ENCODE measurements at places on chromosomes 7 and 10.

DNA sequence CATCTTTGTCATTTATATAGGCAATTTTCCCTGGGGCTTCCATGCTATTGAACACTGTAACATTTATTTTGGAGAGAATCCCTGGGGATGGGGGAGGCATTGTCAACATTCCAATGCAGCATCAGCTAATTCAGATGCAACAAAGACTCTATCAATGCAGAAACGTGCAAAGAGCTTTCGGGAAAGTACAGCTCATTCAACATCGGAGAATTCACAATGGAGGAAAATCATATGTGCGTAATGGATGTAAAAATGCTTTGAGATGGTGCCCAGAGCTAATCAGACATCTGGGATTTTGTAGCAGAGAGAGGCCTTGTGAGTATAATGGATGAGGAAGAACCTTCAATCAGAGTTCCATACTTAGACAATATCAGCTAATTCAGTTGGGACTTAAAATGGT, 28.3 kb upstream of the FIS1 start:
- no peak for DNase-seq

DNA sequence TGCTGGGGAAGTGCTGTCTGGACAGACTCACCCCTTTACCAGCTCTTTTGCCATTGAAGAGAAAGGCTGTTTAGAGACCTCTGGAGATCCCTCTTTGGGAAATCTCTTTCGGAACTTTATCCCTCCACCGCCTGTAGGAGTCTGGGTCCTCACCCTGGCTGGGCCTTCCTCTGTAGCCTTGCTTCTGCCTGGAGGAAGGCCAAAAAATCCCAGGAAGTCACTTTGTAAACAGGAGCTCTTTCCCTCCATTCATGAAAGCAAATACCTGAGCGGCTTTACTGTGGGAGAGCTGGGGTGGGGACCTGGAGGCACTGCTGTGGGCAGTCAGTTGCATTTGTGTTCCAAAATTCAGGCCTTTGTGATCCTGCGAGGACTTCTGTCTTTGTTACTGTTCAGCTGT, 126.2 kb downstream of the KLF6 start:
- no peak for DNase-seq

DNA sequence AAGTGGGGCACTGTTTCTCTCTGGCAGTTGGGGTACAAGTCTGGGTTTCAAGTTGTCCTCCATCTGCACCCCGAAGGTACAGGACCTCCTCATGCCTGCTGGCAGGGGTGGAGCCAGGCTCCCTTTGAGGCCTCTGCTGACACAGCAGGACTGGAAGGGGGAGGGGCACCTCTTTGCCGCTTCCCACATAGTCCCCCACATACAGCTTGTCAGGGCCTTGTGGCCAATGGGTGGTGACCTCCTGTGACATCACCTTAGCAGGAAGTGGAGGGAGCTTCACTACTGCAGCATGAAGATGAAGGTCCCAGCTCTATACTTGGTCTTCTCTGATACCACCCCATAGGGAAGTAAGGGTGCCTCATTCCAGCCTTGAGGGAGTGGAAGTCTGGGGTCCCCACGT, 167.8 kb downstream of the RAMP3 start:
- no peak for DNase-seq

DNA sequence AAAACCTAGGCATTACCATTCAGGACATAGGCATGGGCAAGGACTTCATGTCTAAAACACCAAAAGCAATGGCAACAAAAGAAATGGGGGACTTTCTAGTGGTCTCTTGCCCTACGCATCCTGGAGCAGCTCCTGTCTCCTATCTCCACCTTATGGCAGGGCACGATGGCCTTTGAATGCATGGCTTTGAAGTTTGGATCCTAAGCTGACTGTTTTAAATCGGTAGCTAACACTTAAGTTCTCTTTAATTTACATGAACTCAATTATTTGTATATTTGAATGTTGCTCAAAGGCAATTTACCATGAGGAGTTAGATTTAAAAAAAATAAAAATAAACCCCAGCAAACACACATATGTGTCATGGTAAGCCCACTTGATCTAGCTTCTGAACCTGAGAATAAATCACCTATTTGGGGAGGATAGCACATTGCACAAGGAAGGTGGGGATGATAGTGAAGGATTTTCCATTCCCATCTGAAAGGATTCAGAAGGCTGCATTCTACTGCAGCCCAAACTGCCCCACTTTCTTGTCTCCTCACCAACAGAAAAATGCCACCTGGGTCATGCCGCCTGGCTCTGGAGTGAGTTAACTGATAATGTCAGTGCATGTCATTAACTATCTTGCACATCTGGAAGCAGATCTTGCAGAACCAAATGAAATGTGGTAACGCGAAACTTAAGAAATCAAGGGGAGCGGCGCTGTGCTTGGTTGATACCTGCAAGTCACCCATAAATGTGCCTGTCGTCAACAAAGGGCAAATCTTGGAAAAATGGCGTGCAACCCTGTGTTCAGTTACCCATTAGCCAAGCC, 12.4 kb downstream of the KLF6 start:
- DNase-seq = no peak

GRCh38 chr7:77426521-77427051, 10.4 kb upstream of the GSAP start:
- no peak for DNase-seq

GRCh38 chr7:151308256-151308655, 33.4 kb upstream of the NUB1 start:
- no peak for DNase-seq

DNA sequence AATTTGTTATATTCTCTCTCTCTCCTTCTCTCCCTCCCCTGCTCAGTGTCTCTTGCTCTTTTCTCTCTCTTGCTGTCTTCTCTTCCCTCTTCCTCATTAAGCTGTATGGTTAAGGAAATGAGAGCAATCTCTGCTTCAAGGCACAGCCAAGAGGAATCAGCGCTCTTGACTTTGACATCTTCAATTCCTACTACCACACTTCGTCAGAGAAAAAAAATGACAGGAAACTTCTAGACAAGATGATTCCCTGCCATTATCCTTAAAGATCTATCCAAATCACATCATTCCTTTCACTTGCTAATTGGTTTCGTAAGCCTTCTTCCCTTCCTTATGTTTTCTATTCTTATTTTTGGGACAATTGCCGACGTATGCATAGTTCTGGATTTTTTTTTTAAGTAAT, 425.0 kb downstream of the KCNMA1 start:
- no peak for DNase-seq

DNA sequence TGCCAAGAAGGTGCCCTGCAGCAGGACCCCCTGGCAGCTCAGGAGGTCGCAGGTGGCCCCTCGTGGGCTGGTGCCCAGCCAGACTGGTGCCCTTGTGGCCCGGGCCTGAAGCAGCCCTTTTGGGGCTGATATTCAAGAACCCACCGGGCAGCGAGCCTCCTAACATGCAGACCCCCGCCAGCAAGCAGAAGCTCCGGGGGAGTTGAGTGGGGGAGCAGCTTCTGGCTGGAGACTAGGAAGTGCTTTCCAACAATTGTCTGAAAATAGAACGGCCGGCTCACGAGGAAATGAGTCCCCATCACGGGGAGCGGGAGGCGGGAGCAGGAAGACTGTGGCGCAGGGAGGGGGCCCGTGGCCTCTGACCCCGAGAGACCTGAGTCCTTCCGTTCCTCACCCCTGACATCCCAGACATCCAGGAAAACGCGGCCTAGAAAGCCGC, 9.5 kb upstream of the INTS1 start:
- no peak for DNase-seq

GRCh38 chr7:114392686-114393085, 21.9 kb upstream of the FOXP2 start:
- DNase-seq = no peak

GRCh38 chr7:105748701-105749100, 127.7 kb downstream of the ATXN7L1 start:
- no peak for DNase-seq

DNA sequence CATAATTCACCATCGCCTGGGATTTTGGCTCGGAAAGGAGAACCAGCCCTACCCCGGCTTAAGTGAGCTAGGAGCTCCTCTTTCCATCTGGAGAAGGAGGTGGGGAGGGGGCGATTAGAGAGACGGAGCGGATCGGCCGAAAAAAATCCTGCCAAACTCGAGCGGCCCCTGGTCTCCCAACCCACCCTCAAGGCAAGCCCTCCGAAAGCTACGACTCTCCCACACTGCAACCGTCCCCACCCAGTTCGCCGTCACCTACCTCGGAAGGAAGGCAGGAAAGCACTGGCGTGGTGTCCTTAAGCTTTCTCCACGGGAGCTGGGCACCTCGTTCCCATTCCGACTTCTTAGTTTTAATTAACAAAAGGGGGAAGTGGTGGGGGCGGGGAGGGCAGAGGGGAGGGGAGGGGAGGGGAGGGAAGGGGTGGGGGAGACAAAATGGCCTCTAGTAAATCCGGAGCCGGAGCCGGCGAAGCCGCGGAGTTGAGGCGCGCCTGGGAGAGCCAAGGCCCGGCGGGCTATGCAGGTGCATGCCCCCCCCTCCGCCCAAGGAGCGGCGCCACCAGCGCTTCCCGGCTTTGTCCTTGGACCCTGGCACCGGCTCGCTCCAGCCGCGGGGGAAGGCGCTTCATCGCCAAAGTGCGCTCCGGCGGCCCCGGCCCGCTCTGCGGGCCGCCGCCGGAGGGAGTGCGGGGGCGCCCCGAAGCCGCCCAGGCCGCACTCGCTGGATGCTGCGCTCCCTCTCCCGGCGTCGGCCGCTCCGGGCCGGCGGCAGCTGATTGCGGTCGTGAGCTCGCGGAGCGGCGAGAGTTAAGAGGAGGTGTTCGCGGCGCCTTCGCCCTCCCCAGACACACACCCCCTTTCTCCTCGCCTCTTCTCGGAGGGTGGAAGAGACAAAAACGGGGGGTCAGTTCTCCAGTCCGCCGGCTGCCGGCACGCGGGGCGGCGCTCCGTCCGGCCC, at the start of gene LRRC4:
TSS of gene LRRC4 (minus strand) at position 784 of the 958 bp plus-strand sequence. CDS start 797 bp downstream, outside the sequence.
- no peak for DNase-seq

DNA sequence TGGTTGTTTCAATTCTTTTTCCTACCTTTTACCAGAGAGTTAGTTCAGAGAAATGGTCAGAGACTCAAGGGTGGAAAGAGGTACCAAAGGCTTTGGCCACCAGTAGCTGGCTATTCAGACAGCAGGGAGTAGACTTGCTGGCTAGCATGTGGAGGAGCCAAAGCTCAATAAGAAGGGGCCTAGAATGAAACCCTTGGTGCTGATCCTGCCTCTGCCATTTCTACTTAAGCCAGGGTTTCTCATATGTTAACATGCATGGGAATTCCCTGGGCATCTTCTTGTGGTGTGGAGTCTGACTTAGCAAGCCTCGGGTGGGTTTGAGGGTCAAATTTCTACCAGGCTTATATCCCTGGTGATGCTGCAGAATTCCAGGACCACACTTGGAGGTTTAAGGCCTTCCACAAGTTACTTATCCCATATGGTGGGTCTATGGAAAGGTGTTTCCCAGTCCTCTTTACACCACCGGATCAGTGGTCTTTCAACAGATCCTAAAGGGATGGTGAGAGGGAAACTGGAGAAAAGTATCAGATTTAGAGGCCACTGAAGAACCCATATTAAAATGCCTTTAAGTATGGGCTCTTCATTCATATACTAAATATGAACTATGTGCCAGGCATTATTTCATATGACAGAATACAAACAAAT, 3.2 kb downstream of the IL6 start:
- DNase-seq = no peak

DNA sequence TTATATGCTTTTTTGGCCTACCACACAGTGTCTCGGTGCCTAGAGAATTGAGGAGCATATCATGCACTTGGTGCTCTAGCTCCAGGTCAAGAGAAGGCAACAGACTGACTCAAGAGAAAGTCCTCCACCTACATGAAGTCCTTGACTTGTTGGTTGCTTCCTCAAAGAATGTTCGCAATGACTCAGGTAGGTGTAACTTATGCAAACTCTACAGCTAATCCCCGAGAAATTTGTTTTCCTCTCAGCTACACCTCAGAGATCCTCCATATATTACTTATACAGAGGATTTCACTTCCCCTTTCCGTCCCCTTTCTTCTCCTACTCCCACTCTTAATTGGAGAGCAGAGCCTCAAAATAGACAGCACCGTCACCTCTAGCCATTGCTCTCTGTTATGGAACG, 1013.1 kb downstream of the KCNMA1 start:
- DNase-seq = no peak

- no peak for DNase-seq
Observed at GRCh38 chr10:98577168-98577567, 130.4 kb upstream of the HPS1 start.

DNA sequence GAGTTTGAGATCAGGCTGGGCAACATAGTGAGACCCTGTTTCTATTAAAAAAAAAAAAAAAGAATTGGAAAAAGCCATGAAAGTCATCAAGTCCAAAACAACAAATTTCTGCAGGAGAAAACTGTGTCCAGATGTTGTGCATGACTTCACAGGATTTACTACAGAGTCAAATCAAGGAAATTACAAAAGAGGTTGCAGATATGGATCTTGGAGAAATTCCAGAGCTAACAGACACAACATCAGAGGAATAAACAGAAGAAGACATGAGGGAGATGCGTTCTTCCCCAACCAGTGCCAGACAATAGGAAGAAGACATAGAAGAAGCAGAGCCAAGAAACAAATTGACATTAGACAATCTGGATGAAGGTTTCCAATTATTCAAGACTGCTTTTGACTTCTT, 24.3 kb upstream of the KCNIP2 start:
- DNase-seq = no peak

DNA sequence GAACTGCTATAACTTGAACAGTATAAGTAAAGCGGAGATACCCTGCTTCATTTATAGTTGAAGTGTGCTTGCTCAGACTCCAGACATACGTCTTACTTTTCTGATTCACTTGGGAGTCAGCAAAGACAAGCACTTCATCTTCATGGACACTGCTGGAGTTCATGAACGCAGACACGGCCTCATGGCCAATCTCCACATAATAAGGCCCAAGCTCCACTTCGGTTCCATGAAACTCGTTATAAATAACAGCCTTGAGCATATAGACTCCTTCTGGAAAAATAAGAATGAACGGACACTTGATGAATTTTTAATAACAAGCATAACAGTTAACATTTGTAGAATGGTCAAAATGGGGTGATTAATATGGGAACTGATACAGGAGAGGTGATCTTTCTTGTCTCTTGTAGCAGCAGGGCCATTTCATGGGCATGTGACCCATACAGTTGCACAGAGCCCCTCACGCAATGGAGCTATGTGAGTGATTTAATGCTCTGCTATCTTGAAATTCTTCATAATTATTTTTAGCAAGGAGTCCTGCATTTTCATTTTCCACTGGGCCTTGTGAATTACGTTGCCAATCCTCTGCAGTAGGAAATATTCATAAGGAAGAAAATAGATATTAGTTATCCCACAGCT, 40.2 kb downstream of the PKD1L1 start:
- DNase-seq = no peak

DNA sequence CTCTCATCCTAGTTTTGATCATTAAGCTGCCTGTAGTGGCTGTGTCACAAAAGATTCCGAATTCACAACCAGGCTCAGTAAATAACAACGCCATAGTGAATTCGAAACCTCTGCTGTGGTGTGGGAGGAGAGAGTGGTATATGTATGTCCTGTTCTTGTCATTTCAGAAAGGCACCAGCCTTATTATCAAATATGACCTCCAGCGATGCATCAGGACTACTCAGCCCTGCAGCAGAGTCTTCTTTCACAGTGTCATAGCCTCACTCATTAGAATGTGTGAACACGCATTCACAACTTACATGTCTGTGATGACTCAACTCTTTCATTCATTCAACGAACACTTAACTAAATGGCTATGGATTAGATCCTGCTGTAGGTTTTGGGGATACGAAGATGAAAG, 15.3 kb downstream of the AOC1 start:
- no peak for DNase-seq

Measured in activated effector memory CD4-positive, alpha-beta T cell treated with Interleukin-2 at 50 U/mL for 16 hours (primary cell).